Adipocyte (in vitro differentiated cells): ENCODE measurements at places on chromosomes 1 and 21.

DNA sequence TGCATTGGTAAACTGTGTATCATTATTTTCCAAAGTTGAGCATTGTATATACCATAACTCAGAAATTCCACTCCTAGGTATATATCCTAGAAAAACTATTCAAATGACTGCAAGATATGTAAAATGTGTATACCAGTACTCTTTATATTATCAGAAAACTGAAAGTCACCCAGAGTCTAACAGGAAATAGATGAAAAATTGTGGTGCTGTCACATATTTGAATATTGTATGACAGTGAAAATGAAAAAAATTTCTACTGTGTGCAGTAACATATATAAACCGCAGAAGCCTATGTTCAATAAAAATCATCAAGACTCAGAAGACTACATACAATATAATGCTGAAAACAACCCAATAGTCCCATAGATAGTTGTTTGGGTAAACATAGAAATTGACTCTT is 74.4 kb upstream of the LYPLAL1 start:
- DNase-seq = no peak

GRCh38 chr1:40315239-40315794 is 1.8 kb downstream of the COL9A2 start:
- peak; percentile 85 for DNase-seq

DNA sequence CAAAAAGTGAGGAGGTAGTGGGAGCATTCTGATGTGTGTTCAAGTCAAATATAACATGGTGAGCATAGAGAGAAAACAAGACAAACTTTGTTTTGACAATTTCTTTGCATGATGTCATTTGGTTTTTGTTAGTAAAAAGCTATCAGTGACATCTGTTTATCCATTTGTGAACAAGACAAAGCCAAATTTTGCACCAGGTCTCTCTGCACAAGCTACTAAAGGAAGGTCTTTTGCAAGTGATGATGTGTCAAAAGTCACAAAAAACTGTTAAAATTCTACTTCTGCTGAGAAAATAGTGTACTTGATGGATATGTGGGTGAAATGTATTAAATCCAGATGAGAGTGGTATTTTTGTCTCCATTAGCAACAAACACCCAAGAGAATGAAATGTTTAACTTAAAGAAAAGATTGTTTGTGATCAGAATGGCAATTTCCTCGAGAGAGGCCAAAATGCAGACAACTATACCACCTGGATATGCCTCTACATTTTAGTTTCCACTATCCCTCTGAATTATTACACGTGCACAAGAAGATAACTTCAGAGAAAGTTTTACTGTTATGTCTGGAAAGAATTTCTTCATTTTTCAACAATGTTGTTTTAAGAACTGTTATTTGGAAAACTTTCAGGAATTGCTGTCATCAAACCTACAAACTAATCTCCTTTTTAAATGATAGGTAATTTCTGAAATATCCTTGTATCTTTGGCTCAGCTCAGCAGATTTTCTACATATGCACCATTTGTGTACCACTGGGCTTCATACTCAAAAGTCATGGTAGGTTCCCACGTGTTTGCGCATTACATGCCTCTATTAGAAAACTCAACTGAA is 807.4 kb upstream of the ADGRL2 start:
- peak; percentile 2 for DNase-seq

DNA sequence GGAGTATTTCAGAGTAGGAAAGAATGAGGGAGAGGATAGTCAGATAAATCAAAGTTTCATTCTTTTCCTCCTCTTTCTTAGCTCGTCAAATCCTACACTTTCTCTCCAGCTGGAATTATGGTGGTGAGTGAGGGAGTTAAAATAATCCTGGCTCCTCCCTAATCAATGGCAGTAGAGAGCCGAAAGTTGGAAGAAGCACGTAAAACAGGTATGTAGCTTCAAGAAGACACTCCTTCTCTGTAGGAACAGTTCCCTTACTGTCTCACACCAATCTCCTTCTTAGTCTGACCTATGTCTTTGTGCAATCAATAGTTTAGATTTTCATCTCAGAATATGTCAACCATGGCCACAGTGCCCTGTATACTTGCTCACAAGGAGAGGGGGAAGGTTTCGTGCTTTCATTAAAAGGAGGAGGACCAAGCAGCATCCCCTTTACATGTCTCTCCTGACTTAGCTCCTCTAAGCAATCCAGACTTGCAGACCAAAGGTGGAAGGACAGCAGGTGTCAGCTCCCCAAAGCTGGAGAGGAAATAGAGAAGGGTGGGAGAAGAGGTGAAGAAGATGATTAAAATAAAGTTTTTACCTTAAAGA is 878 bp downstream of the MINDY1 start:
- DNase-seq = peak; percentile 31

- DNase-seq = peak; percentile 95
Measured at GRCh38 chr1:30911059-30911954, 2.7 kb upstream of the SDC3 start.

- no peak for DNase-seq
Measured at GRCh38 chr1:11328444-11328843, 55.4 kb downstream of the UBIAD1 start.

- DNase-seq = no peak
Measured at GRCh38 chr21:21397464-21397863, 399.3 kb downstream of the NCAM2 start.

GRCh38 chr1:161864577-161864976 is 98.5 kb downstream of the ATF6 start:
- DNase-seq = peak; percentile 76

DNA sequence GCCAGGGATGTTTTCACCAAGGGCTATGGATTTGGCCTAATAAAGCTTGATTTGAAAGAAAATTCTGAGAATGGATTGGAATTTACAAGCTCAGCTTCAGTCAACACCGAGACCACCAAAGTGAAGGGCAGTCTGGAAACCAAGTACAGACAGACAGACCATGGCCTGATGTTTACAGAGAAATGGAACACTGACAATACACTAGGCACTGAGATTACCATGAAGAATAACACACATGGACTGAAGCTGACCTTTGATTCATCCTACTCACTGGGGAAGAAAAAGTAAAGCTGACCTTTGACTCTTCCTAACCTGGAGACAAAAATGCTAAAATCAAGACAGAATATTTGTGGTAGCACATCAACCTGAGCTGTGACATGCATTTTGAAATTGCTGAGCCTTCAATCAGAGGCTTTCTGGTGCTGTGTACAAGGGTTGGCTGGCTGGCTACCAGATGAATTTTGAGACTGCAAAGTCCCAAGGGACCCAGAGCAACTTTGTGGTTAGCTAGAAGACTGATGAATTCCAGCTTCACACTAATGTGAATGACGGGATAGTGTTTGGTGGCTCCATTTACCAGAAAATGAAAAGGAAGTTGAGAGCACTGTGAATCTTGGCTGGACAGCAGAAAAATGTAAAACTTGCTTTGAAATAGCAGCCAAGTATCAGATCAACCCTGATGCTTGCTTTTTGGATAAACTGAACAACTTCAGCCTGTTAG is 190.4 kb upstream of the KCTD3 start:
- peak; percentile 80 for DNase-seq

DNA sequence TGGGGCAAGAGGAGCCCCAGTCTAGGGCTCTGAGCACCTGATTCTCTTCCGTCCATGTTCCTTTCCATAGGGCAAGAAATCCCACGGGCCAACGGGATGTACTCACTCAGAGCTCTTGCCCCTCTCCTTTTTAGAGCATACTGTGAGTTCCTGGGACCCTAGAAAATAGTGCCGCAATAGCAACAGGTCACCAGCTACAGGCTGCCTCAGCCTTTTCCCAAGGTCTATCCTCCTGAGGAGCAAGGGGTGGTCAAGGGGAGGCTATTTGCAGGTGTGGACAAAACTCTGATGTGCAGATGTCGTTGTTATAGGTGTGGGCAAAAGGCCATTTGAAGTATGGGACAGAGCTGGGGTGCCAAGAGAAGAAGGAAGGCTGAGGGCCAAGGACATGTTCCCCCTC is 1.6 kb upstream of the QSOX1 start:
- no peak for DNase-seq

- peak; percentile 52 for DNase-seq
Measured at GRCh38 chr1:241821363-241821762, 26.6 kb upstream of the EXO1 start.

DNA sequence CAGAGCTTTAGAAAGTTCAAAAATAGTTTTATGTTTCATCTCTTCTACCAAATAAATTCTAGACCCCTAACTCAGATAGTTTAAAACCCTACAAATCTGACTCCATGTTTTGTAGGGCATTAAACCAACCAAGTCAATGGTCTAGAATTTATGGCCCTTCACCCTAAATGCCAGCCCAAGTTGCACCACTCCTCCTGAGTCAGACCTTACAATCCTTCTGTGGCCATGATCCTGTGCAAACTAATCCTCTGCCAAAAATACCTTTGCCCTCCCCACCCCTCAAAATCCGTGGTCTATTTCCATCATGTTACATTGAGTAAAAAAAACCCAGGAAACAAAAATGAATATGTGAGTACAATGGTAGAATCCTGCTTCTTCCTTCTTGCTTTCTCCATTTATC is 179.3 kb downstream of the NR5A2 start:
- DNase-seq = no peak

DNA sequence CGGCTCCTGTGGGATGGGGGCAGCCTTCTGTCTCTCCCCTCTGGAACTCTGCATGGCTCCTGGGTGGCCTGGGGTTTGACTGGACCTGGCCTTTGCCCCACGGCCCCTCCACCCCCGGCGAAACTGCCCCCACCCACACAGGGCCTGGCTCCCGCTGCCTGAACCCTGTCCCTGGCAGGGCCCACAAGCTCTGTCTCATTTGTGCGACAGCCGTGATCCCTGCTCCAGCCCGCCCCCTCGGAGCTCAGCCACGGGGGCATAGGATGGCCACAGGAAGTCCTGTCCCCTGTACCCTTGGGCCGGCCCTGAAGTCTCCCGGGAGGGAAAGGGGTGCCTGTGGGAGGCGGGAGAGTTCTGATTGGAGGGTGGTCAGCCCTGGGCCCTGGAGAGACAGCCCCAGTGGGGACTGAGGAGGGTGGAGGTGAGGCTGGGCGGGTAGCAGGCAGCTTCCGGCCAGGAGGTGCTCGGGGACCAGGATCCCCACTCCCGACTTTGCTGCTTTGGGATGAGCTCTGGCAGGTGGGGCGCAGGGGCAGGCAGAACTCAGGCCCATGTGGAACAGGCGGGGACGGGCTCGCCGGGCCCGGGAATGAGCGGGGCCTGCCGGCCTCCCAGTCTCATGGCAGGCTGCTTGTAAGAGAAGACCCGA is 45.1 kb downstream of the SLX9 start:
- no peak for DNase-seq

GRCh38 chr1:22315315-22316078 is 136.2 kb upstream of the ZBTB40 start:
- no peak for DNase-seq

- DNase-seq = no peak
Measured at GRCh38 chr1:153750026-153750995, 22.5 kb downstream of the INTS3 start.

DNA sequence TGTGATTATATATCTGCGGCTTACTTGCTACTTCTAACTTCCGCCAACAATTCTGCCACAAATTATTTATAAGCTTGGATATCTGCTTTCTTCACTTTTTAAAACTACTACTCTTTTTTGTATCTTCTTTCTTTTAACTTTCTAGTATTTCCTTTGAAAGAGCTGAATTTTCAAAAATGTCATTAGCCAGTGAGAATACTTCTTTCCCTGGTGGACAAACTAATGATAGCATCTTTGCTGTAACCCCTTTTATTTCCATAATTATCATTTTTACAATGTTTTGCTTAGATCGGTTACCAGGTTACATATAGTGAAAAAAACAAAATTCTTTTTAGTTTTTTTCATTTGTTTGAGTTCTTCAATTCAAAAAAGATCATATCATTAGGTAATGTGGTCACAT is 355.9 kb upstream of the ADGRL4 start:
- no peak for DNase-seq

DNA sequence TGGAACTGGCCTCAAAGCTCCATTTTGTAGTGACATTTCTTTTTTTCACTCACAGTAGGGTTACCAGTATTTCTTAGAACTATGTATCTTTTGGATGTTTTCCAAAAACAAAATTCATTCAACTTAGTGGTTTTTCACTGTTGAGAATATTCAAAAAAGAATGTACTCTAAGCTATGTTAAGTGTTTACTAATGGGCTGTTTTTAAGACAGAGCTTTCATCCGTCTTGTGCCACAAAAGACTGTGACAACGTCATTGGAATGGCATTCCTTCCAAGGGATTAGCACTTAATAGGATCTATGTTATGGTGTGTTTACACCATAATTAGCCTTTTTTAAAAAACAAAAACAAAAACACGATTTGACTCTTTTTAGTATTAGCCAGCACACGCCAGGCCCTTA is 66.8 kb downstream of the TTC3 start:
- DNase-seq = peak; percentile 75

DNA sequence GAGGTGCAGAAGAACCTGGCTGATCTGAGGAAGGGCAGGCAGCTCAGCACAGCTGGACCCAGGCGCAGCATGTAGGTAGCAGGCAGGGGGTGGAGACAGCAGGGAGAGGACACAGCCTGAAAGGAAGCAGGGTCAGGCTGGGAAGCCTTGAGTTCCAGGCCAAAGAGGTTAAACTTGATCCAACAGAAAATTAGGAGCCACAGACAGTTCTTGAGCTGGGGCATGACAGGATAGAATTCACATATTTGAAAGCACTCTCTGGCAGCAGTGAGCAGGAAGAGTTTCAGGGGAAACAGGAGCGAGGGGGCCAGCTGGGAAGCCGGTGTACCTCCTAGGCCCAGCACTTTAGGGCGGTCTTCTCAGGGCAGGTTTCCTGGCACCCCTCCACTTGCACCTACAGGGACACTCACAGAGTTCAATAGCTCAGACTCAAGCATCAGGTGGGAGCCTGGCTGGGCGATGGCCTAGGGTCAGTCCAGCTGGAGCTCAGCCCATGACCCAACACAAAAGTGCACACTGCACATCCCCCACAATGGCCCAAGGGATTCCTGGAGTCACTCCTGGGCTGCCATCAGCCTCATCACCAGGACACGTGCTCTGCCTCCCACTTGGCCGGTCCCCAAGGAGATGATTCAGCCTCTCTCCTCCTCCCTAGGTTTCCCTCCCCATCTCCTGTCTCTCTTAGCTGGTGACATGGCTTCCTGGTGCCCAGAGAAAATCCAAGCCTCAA is 22.7 kb downstream of the MATN1 start:
- peak; percentile 48 for DNase-seq

- no peak for DNase-seq
Measured at GRCh38 chr1:3357526-3358297, 96.8 kb upstream of the ARHGEF16 start.

GRCh38 chr1:20376171-20376570 is 85.5 kb downstream of the VWA5B1 start:
- DNase-seq = no peak

DNA sequence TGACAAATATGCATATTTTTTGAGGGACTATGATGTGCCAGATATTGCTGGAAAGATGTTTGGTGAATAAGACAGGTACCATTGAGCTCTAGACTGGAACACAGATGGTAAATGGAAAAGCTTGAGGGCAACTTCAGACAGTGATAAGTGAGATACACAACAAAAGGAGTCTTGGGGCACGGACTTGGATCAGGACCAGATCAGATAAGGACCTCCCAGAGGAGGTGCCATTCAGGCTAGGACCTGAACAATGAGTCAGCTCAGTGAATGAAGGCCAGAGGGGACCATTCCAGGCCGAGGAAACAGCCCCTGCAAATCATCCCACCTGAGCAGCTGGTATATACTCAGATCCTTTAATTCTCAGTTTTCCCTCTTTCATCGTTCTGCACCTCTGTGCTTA is 1.8 kb upstream of the KCNJ15 start:
- no peak for DNase-seq
